ENCODE measurements at places on chromosomes 4 and X.

DNA sequence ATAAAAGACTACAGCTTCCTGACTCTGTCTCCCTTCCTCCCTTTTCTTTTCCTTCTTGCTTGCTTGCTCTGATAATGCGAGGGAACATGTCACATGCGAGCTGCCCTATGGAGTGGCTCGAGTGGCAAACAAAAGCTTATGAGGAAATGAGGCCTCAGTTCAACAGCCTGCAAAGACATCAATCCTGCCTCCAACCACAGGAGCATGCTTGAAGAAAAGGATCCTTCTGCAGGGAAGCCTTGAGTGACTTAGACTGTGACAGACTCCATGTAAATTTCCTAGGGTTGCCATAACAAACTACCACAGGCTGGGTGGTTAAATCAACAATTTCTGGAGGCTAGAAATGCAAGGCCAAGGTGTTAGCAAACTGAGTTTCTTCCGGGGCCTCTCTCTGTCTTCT, 152.5 kb downstream of the NR3C2 start:
- no peak for DNase-seq

DNA sequence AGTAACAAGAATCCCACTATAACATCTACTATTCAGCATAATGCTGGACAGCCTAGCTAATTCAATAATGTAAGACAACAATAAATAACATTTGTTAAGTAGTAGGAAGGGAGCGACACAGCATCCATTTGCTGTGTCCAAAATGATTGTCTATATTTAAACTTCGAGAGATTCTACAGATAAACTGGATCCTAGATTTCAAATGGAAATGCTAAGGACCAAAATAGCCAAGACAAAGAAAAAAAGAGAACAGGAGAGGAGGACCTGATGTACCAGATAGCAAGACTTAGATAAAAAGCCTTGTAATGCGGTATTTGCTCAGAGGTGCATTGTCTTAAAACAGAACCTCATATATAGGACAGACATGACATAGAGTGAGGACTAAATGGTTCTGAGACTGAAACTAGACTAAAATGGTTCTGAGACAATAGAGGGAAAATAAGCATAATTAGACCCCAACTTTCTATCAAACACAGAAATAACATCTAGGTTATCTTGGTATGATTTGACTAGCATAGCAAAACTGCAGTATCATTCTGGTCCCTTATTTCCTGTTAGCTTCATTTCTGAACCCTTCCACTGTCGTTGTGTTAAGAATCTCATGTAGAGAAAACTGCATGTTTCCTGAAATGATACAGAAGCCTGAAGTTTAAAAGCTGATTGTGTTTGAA, 3.8 kb downstream of the HPGDS start:
- no peak for DNase-seq

GRCh38 chrX:104108955-104109354, 3.4 kb upstream of the ZCCHC18 start:
- DNase-seq, result no peak

DNA sequence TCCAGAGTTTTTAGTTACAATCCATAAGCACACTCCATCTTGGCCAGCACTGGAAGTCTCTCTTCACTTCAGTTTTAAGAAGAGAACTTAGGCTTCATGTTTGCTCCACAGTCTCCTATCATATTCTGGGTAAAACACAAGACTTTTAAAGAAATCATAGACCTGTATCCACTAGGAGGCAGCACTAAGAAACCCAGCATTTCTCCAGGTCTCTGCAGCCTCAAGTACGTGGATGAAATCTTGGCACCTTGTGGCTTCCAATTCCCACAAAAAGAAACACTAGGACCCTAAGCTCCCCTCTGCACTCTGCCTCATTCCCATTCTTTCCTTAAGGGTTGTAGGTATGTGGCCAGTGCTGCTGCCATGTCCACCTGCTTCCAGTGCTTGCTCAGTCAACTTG, 367.3 kb upstream of the CASK start:
- DNase-seq, result no peak

DNA sequence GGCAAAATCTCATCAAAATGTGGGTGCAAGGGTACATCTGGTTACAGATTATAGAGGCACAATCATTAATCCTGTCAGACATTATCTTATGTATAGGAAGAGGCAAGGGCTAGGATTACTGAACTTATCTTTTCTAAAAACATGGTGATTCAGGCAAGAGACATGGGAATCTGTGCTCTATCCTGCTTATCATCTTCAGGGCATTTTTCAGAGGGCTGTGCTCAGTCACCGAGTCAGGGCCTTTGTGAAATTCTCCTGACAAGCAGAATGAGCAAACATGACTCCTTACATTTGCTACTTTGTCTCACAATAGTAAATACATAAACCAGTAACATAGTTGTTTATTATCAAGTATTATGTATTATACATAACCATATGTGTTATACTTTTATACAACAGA, 84.2 kb upstream of the KCTD8 start:
- DNase-seq, result no peak

DNA sequence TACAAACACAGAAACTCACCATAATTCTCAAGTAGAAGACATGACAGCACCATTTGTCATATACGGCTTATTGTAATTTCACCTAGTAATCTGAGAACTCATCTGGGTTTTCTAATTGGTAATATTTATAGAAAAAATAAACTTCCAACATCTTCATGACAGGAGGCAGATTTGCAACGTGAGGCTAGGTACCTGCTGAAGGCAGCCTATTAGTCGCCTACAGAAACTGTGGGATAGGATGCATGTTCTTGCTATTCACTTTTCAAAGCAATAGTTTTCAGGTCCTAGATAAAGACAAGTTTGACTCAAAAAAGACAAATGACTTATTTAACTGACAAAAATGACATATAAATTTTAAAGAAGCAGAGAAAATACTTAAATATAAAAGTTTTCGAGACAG, 2.9 kb downstream of the ZNF732 start:
- DNase-seq, result no peak

- no peak for DNase-seq
Measured at GRCh38 chr4:125244848-125245450, 69.8 kb upstream of the FAT4 start.
